Activated T-cell treated with anti-CD3 and anti-CD28 coated beads, Interleukin-2, amount 50 U/mL, for 72 hours (primary cell): ENCODE measurements at places on chromosomes 4 and X. TPM values are rescaled to one million over a fixed set of nuclear protein-coding genes. Genes with fewer than 3 reads are reported as not detected.
A peak's percentile ranks its signal among the peaks of the same experiment; 100 is the strongest.

PDZD4 gene
- 5.0 TPM for total RNA-seq

GRCh38 chr4:8248091-8248490 lies 21.5 kb upstream of the HTRA3 start:
- H3K4me3 ChIP-seq: no peak overlapping the region
- no peak for DNase-seq
- H3K27me3 ChIP-seq: no peaks in the 10 kb centered on the region
- no peaks in the 10 kb centered on the region for H3K36me3 ChIP-seq
- H3K4me1 ChIP-seq: no peaks in the 10 kb centered on the region

- H3K4me3 ChIP-seq: peak overlapping the region; percentile 88
- H3K4me1 ChIP-seq: peaks cover 13% of the 10 kb centered on the region
- H3K36me3 ChIP-seq: peaks cover 2% of the 10 kb centered on the region
Measured at GRCh38 chr4:54657185-54657550, 589 bp upstream of the KIT start.

DNA sequence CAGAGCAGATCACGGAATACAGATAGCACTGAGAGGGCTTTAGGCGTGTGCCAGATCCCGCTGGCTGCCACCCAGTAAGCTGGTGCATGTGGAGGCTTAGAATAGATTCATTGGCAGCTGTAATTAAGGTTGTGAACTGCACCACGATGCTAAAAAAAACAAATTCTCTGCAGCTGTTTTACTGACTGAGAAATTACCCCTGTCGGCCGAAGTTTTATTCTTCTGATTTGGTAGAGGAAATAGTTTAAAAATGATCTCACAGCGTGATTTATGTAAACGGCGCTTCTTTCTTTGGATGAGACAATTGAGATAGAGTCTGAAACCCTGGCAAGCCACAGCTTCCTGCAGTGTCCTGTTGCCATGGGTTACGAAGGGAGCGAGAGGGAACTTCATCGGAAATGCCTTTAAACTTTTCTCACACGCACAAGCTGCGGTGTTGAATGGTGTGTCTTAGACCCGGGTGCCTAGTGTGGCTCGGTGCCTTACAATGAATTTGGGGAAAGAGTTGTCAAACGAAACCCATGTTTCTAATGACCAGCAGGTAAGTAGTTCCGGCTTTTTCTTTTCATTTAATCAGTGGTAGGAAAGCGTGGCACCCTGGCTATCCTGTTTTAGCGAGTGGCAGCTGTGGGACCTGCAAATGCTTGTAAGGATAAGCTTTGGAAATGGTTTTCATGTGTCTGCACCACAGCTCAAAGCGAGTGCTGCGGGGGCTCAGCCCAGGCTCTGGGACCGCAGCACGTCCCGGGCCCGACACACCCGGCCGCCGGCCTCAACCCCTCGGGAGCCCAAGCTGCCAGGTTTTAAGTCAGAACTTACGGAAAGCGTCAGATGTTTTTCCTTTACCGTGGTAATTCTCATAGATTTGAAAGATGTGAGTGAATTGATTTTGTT lies 71.7 kb upstream of the HGFAC start:
- DNase-seq: peak; percentile 42
- H3K36me3 ChIP-seq: no peaks in the 10 kb centered on the region
- peaks cover 34% of the 10 kb centered on the region for H3K4me1 ChIP-seq
- peak overlapping the region; percentile 17 for H3K27ac ChIP-seq
- H3K4me3 ChIP-seq: peak overlapping the region; percentile 85

DNA sequence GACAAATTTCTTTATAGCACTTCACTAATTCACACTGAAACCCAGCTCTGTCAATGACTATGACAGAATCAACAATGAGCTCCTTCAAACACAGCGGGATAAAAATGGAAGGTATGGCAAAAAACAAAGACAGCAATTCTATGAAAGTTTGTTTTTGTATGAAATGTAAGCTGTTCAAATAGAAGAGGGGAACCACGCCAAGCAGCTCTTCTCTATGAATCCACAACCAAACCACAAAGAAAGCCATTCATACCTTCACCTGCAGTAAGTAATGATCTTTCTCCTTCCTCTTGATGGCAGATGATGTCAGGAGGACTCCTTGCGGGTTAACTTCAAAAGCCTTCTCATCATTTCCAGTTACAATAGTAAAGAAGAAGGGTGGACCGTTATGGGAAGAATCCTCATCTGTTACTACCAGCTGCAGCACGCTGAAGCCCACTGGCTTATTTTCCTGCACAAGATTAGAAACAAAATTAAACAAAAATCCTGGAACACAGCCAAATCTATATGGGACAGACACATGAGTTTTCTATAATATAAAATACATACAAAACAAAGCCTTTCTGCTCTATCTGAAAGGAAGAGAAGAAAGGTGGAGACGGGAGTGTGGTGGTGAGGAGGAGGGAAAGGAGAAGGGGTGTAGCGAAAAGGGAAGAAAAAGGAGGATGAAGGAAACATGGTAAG lies 48.9 kb upstream of the MTNR1A start:
- H3K4me1 ChIP-seq: no peaks in the 10 kb centered on the region
- H3K27ac ChIP-seq: no peak overlapping the region
- H3K27me3 ChIP-seq: no peaks in the 10 kb centered on the region
- no peaks in the 10 kb centered on the region for H3K36me3 ChIP-seq
- no peak overlapping the region for H3K4me3 ChIP-seq
- DNase-seq: no peak

SHOX gene
- not detected for total RNA-seq

USP27X gene
- total RNA-seq: 2.1 TPM

SMIM10 gene
- total RNA-seq: 0.99 TPM

ZFP42 gene
- not detected for total RNA-seq

RNF175 gene
- total RNA-seq: not detected
